Thymus (tissue), 14 donors: ENCODE measurements at places on chromosomes 3 and 15. TPM values are rescaled to one million over a fixed set of nuclear protein-coding genes. Genes with fewer than 3 reads are reported as not detected.

GRCh38 chr3:52782412-52783210 is 5.2 kb downstream of the ITIH1 start:
- DNase-seq: no peak

DNA sequence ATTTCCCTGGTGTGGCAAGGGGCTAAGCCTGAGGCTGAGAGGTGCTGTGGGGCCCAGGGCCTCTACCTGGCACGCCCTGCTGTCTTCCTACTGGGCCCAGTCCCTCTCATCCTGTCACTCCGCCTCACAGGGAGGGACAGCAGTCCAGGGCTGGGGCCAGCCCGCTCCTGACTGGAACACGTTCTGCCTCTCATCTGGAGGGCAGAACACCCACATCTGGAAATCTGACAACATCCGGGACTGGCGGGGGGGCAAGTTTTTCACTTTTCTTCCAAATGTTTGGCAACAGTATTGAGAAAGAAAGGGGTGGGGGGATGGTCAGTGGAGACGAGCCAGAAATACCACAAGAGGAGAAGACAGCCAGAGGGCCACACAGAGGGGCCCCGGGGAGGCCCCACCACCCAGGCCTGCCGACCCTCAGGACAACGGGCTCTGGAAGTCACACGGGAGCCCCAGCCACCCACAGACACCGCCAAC is 1.8 kb upstream of the MYL3 start:
- DNase-seq: no peak

GRCh38 chr3:63631670-63632069 is 20.8 kb upstream of the SNTN start:
- DNase-seq: no peak

CAMP gene
- 7.8 TPM for total RNA-seq

GRCh38 chr15:58486564-58486963 is 54.8 kb downstream of the LIPC start:
- DNase-seq: no peak
